Skeletal muscle cell (primary cell): ENCODE measurements at places on chromosomes 2 and 18.

GRCh38 chr18:24263050-24263449 is 124.2 kb downstream of the CABYR start:
- no peak for DNase-seq

DNA sequence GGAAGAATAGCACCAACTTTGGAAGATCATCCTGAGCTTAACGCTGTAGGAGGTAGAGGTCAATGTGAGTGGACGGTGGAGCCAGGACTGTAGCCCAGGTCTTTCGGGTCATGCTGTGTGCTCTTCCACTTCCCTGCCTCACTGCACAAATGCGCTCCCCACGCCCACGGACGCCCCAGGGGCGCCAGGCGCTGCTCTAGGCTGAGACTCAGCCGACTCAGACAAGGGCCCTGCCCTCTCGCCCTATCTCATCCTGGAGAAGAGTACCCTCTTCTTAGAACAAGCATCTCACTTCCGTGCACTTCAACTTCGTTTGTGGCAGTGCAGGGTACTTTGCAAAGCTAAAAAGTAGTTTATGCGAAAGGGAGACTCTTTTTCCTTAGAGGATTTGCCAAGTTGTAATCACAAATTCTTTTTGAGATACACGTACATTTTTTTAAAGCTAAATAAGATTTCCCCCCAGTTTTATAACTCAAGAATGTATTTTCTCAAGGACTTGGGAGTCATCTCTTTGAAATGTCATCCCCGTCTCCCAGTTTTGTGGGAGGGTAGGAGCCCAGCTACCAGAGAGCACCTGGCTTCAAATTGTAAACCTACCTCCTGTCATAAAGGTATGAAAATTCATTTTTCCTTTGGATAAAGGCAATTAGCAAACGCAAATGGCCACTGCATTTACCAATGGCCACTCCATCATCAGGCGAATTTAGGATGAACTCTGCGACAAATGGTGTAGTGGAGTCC is 1.2 kb upstream of the PRELID3A start:
- no peak for DNase-seq

GRCh38 chr2:76998152-76998551 is 524.0 kb downstream of the LRRTM4 start:
- no peak for DNase-seq

GRCh38 chr18:7789856-7790552 is 222.9 kb downstream of the PTPRM start:
- no peak for DNase-seq

GRCh38 chr2:231360401-231360800 is 35.1 kb upstream of the B3GNT7 start:
- DNase-seq: no peak

DNA sequence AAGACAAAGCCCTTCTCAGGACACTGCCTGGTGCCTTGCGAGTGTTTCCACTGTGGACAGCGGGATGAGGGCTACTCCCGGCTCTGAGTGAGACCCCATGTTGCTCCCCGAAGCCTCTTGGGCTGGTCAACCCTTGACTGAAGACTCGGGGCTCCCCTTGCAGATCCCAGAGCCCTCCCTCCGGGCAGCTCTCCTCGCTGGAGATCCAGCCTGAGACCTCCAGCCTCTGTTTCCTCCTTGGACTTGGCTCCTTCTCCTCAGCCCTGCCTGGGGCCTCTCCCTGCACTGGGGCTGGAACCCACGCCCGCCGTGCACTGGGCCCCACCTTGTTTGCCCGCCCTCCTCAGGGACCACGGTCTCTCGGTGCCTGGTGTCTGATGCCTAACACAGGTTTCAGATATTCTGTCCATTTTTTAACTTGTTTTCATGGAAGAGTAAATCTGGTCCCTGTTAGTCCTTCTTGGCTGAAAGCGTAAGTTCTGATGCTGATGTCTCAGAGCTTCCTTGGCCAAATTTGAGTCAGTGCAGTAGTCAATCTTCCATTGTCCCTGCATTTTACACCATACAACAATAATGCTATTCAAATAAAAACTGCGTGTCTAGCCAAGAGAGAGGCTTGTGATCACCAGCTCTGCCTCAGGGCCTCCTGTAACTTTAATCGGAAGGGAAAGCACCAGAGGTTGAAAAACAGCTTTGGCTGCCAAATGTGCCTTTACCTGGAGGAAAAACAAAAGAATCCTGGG is 139.3 kb upstream of the CTDP1 start:
- DNase-seq: no peak

DNA sequence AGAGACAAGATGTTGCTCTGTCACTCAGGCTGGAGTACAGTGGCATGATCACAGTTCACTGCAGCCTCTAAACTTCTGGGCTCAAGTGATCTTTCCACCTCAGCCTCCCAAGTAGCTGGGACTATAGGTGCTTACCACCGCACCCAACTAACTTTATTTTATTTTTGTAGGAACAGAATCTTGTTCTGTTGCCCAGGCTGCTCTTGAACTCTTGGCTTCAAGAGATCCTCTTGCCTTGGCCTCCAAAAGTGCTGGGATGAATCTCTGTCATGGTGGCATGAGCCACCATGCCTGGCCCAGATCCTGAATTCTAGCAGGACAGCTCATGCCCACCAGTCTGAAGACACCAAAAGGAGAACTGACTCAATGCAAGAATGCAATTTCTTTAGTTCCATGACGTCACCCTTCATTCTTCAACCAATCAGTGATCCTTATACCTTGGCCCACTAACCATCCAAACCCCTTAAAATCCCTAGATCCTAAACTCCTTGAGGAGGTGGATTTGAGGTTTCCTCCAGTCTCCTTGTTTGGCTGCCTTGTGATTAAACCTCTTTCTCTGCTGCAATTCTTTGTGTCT is 25.6 kb upstream of the CXXC1 start:
- no peak for DNase-seq

DNA sequence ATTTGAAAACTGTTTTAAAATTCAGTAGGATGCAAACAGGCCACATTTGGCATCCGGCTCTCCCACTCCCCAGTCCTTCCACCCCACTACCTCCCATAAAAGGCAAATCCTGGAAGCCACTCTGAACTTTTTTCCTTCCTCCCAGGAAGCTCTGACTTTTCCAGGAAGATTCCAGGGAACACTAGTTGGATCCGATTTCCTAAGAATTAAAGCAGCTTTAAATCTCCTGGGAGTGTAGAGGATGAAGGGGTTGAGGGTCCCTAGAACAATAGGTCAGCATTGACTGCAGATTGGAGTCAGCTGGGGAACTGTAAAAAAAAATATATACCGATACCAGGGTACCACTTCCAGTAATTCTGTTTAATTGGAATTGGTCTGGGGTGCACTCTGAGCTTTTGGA is 76.9 kb downstream of the CRIM1 start:
- no peak for DNase-seq
